CD4-positive, CD25-positive, alpha-beta regulatory T cell (primary cell): ENCODE measurements at places on chromosomes 4 and X. TPM values are rescaled to one million over a fixed set of nuclear protein-coding genes. Genes with fewer than 3 reads are reported as not detected.
A peak's percentile ranks its signal among the peaks of the same experiment; 100 is the strongest.

GRCh38 chr4:45317276-45317675 is 590.9 kb upstream of the GNPDA2 start:
- DNase-seq, result no peak

DNA sequence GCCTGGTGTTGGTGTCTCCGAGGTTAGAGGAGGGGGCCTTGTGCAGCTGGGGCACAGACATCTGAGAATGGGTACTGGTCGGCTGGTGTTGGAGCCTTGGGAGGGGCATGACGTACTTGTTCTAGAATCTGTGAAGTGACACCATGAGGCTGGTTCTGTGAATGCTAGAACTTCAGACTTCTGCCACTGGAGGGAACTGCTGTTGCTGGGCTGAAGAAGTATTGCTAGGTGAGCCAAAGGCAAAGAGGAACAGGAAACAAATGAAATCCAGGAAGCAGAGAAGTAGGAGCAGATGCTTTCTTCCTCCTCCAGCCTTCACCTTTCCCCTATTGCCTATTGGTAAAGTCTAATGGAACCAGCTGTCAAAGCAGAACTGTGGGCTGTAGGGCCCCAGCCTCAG is 120.9 kb upstream of the DDIT4L start:
- DNase-seq, result no peak

DNA sequence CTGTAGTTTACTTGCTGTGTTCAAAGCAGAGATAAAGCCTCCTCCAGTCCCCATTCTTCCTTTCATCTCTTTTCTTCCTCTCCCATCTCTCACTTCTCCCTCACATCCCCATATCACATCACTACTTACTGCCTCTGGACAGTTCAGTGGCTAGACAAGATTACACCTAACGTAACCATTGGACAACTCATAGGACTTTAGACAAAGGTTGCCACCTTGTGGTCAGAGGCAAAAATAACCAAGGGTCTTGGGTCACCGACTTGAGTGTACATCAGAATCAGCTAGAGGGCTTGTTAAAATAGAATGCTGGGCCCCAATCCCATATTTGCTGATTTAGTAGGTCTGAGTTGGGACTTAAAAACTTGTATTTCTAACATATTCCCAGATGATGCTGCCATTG is 109.3 kb upstream of the DGKK start:
- peak; percentile 58 for DNase-seq

DNA sequence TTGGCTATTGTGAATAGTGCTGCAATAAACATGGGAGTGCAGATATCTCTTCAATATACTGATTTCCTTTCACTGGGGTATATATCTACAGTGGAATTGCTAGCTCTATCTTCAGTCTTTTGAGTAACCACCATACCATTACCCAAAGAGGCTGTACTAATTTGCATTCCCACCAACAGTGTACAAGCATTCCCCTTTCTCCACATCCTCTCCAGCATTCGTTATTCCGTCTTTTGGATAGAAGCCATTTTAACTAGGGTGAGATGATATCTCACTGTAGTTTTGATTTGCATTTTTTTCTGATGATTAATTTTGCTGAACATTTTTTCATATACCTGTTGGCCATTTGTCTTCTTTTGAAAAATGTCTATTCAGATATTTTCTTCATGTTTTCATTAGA is 110.3 kb downstream of the PRDM5 start:
- DNase-seq, result no peak

DNA sequence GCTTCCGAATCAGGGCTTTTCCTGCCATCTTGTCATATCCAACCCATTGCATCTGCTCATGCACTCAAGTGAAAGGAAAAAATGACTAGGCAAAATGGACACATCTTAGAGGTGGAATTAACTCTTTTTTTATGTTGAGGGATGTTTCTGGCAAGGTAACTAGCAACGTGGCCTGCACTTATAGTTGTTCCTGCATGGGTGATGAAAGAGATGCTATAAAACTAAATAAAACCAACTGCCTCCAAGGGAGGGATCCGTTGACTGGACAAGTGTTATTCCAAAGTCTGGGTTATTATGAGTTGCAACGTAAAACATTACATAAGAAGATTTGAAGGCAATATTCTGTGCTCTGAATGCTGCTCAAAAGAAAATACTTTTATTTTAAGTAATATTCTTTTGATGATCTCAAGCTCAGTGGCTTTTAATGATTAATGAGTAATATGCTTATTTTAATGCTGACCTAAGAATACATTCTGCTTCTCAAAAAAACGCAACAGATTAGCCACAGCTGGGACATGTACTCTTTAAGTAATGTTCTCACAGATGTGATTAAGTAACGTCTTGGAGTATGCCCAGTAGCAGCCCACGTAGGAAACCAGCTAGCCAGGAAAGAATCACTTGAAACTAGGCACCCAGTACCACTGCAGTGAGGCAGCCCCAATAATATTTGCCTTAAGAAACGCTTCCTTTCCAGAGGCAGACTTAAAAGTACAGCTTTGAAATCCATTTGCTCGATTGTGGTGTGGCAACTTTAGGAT is 27.4 kb downstream of the KLF3 start:
- DNase-seq, result no peak

DNA sequence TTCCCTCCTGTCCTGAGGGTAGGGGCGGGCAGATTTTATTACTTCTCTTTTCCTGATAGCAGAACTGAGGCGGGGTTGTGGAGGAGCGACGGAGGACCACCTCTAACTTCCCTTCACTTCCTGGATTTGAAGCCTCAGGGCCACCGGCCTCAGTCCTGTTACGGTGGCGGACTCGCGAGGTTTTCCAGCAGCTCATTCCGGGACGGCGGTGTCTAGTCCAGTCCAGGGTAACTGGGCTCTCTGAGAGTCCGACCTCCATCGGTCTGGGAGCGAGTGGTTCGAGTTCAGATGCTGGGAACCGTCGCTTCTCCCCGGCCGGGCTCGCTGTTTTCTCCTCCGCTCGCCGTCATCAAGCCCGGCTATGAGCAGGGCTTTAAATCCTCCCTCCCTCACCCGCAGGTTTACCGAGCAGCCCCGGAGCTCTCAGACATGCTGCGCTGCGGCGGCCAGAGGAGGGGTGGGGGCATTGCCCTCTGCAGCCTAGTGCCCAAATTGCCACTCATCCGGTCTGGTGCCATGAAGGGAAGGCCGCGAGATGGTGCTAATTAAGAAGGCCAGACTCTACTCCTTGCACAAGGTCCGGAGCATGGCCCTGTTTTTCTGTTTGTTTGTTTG is 23.3 kb downstream of the HAND2 start:
- DNase-seq, result no peak

DNA sequence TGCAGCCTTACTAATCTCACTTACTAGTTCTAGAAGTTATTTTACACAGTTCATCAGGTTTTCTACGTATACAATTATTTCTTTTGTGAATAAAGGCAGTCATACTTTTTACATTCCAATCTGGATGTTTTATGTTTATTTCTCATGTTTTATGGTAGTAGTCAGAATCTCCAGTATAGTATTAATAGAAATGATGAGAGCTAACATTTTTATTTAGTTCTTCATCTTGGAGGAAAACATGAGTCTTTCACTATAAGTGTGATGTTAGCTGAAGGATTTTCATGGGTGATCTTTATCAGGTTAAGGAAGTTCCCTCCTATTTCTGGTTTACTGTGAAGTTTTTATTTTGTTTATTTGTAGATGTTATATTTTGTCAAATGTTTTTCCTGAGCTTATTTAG is 256.1 kb upstream of the GIMD1 start:
- DNase-seq, result no peak

- no peak for DNase-seq
These were observed 49.6 kb downstream of the CASP3 start for GRCh38 chr4:184599492-184600135.

- no peak for DNase-seq
These were observed 1900.0 kb downstream of the C4orf33 start for GRCh38 chr4:130995988-130996387.

DNA sequence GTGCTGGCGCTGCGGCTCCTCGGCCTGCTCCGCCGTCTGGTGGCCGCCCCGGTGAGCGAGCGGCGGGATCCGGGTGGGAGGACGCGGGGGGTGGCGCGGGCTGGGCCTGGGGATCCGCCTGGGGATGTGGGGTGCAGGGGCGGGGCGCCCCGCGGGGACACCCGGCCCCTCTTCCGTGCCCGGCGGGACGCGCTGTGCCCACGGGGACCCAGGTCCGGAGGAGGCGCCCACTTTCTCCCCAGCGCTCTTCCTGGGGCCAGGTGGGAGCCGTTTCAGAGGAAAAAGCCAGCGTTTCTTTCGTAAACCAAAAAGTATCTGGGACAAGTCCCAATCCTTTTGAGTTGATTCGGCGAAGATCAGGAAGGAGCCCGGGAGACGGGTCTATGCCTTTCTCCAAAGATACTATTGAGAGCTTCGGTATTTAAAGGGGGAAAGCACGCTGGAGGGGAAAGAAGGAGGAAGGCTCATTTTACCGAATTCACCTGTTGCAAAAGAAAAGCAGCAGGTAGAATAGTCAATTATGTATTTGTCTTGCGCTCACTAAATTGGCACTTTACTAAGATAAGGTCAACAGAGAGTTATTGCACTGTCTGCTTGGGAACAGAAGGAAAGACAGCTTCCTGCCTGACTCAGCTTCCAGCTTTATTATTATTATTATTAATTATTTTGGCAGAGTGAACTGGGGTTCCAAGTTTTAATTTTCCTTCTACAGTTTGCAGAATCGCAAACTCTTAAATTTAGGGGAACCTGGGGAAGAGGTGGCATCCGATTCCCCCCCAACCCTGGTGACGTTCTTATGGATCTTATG is 81.5 kb upstream of the CD99 start:
- peak; percentile 13 for DNase-seq

GRCh38 chr4:42498040-42498439 is 100.8 kb downstream of the SHISA3 start:
- DNase-seq, result no peak

- no peak for DNase-seq
These were observed 47.8 kb downstream of the LHFPL1 start for GRCh38 chrX:112631892-112632291.

GRCh38 chr4:82868572-82868971 is 22.4 kb downstream of the SEC31A start:
- no peak for DNase-seq

DNA sequence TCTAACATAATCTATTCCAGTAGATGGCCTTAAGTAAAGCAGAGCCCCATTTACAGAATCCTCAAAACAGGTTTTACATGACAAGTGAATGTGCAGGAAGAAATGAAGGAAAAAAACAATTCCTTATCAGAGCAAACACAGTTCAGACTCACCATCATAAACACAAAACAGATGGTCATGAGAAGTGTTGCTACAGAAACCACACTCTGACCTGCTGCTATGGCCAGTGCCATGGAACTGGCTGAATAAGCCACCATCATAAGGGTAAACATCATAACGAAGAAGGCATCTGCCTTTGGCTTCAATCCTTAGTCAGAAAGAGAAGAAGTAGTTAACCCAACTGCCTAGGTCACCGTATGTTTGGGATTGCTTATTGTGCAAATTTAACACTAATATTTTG is 61.1 kb downstream of the ABCG2 start:
- no peak for DNase-seq

- DNase-seq, result no peak
These were observed 8.9 kb downstream of the COPS4 start for GRCh38 chr4:83043801-83044407.

GRCh38 chr4:137474711-137475301 is 57.5 kb downstream of the PCDH18 start:
- DNase-seq, result no peak

GRCh38 chr4:56211202-56211601 is 176.1 kb downstream of the AASDH start:
- DNase-seq, result no peak

DNA sequence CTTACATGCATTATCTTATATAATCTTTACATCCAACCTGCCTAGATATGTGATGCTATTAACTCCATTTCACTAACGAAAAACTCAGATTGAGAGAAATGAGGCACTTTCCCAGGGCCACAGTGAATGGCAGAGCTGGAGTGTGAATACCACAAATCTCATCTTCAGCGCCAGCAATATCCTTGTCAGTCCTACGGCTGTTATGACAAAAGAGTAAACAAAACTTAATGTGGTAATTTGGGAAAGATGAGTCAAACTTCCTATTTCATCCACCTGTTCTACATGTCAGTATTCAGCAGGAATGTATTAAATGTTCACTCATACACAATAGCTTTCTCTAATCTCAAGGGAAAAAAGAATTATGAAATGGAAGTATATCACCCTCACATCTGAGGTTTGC is 56.9 kb downstream of the FAT1 start:
- DNase-seq, result no peak

DNA sequence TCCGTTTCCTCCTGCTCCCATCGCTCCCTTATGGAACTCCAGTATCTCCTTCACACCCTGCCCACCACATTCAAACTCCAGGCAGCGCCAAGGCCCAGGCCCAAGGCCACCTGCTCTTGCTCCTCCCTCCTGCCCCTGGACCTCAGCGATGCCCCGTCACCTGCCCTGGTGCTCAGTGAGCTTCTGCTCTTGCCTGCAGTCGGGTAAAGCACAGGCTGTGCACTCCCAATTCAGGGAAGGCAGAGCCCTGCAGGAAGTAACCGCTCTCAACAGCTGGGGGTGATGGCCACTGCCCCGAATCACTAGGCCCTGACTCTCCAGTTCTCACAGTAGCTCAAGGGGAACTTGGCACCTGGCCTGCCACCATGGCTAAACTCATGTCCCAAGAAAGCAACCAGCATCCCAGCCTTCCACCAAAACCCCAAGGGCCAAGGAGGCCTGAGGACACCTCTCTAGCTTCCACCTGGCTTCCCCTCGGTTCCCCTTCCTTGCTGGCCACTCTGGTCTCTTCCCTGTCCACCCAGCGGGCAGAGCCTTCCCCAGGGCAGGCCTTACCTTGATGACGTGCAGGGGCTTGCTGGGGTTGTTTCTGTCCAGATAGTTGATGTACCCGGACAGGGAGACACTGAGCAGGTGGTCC is 29.3 kb downstream of the WDR1 start:
- no peak for DNase-seq

DNA sequence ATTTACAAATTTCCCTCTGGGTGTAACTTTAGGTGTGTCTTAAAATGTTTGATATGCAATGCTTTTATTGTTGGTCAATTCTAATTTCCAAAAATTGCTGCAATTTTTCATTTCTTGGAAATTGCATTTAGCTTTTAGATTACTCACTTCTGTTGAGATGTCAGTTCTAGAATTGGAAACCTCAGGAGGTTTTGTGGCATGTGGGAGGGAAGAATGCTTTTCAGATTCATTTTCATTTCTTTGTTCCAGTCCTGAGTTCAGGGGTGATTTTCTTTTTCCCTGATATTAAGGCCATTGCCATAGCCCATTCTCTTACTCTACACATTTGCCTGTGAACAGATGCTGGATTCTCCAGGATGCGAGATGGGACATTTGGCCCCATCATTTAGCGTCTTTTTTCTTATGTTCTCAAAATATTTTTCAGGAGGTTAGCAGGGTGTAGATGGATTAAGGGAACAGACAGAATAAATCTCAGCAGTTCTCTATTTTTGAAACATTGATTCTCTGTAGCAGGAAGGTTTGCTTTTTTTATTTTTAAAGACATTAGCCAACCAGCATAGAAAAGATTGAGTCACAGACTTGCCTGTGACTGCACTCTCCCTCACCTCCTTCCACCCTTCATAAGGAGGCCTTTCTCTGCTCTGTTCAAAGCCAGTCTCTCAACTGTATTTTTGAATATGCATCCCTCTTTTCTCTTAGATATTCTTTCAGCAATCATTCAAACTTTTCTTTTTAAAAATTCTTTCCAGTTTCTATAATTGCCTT is 238.4 kb upstream of the ANXA3 start:
- no peak for DNase-seq

The BRS3 gene
- not detected for total RNA-seq

The RAB39B gene
- 6.9 TPM for total RNA-seq

The USP17L19 gene
- total RNA-seq, result not detected

The GPM6B gene
- total RNA-seq, result not detected

The CLCN3 gene
- 17.0 TPM for total RNA-seq

The SPP1 gene
- total RNA-seq, result not detected

The PAGE4 gene
- not detected for total RNA-seq

The FGFBP2 gene
- total RNA-seq, result 0.39 TPM

The NDST3 gene
- not detected for total RNA-seq

The PCDH18 gene
- 0.25 TPM for total RNA-seq

The NUP54 gene
- 74.8 TPM for total RNA-seq

The GLRB gene
- not detected for total RNA-seq
